Activated naive CD8-positive, alpha-beta T cell treated with anti-CD3 and anti-CD28 coated beads, Interleukin-2, amount 10 ng/mL, durations not matched to agents 7 days and 5 days (primary cell): ENCODE measurements at places on chromosomes 3 and 15. TPM values are rescaled to one million over a fixed set of nuclear protein-coding genes. Genes with fewer than 3 reads are reported as not detected.

DNA sequence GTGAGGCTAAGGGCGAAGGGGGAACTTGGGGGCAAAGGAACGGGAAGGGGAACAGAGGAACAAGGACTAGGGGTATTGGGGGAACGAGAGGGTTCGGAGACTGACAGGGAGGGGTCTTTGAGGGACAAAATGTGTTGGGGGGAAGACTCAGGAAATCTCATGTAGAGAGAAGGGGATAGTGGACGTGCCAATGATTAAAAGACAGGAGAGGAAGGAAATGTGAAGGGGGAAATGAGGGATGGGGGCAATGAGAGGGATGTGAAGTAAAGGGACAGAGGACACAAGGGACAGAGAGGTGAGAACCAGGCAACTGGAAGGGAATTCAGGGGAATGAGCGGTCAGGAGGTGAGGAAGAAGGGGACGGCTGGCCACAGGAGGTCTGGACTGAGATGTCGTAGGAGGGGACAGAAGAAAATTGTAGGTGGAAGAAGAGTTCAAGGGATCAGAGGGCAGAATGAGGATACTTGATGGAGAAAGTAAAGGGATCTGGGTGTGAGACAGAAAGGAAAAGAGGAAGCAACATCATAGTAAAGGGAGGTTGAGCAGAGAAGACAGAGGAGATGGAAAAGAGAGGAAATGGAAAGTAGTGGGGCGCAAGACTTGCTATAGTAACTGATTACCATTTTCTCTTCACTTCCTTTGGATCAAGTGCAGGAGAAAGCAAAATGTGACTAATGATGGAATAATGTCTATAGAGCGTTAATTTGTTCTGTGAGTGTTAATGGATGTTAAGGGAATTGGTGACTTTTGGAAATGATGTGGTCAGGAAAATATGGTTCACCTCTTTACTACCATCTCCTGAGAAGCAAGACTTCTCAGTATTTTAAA is 749 bp downstream of the RAB8B start:
- no peak for DNase-seq

Gene MASP1
- total RNA-seq = not detected

DNA sequence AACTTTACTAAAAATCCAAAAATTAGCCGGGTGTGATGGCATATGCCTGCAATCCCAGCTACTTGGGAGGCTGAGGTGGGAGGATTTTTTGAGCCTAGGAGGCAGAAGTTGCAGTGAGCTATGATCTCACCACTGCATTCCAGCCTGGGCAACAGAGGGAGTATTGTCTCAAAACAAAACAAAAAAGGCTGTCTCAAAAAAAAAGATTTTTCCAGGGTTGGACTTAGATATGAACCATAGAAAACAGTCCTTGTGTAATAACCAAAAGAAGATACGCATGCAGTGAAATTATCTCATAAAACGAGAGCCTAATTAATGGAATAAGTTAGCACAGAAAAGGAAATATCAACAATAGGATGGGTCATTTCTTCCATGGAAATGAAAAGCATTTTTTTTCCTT is 320.4 kb upstream of the RASGRP1 start:
- DNase-seq = no peak

- DNase-seq = no peak
Measured at GRCh38 chr3:181458857-181459256, 252.9 kb upstream of the SOX2 start.

GRCh38 chr3:84586427-84586826 is 372.4 kb upstream of the CADM2 start:
- no peak for DNase-seq
